Activated CD4-positive, alpha-beta T cell treated with anti-CD3 and anti-CD28 coated beads, Interleukin-2, amount 50 U/mL, for 1 hour (primary cell): ENCODE measurements at places on chromosomes 5 and 9.
A peak's percentile ranks its signal among the peaks of the same experiment; 100 is the strongest.

GRCh38 chr9:83505282-83505681 lies 32.9 kb downstream of the FRMD3 start:
- DNase-seq, result no peak

DNA sequence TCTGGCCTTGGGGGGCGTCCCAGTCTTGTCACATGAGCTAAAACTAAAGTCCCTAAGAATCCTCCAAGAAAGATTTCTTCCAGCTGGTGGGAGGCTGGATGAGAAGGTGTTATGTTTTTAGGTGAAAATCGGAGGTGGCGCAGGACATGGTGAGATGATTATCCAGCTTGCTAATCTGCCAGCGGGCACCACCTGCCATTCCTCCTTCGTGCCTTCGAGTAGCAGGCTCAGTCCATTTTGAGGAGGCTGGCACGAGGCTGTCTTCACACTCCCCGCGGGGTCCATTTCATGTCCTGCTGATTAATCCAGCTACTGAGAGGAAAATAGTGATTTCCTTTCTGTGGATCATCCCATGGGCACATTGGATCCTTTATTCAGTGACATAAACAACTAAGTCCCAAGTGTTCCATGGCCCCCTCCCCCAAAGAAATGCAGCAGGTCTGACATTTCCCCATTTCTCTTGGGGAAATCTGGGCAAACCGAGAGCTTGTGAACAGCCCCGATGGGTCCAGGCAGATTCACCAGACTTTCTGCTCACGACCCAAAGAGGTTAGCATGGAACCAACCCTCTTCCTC lies 38.2 kb upstream of the EXOC3 start:
- DNase-seq, result no peak

- no peak for DNase-seq
Measured at GRCh38 chr5:143261748-143262392, 141.6 kb downstream of the NR3C1 start.

DNA sequence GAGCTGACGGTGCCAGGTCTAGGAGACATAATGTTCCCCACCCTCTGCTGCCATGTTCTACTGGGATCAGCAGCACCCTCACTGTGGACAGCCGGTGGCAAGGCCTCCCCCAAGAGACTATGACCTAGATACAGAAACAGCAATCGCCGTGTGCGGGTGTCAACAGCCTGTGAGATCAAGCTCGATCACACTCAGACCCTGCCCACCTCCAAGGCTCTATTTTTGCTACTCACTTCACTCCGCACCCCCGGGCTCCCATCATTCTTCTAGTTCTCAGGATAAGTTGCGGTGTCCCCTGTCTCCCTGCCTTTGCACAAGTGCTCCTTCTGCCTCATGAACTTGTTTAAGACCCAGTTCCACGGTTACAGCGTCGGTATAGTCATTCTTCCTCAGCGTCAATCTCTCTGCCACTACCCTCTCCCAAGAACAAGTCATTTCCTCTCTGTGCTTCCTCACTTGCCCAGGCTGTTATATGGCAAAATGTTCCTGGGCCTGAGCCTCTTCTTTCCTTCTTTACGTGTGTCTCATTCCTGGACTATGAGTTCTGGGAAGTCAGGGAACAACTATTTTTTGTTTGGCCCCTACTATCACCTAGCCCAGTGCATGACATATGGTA lies 5.4 kb upstream of the DOCK8 start:
- no peak for DNase-seq

DNA sequence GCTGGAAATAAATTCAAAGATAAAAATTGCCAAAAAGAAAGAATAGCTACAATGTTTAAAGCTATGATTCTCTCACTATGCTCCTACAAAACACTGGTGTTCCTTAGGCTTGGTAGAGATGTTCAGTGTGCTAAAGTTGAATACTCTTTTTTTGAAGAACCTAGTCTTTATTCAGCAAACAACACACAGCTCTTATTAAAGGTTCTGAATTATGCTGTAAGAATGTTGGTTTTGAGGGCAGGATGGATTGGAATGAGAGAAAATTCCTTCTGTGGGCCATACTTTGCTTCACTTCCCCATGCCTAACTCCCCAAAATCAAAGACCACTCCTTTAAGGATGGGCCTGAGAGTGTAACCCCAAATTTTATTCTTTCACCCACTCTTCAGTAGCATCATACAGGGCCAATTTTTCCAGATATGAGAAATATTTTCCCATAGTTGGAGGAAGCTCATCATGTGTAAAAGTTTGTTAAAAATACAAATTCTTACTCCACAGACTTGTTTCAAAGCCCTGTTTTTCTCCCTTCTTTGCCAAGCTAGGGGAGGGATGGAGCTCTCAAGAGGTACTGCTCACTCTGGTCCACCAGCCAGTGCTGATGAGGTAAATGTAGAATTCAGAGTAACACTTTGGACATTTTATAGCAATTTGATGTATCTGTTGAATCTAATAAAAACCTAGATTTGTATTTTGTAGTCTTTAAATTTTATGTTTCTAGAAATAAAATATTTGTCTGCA lies 99.3 kb downstream of the GDNF start:
- no peak for DNase-seq

GRCh38 chr9:8552732-8553131 lies 753.2 kb upstream of the DMAC1 start:
- no peak for DNase-seq

DNA sequence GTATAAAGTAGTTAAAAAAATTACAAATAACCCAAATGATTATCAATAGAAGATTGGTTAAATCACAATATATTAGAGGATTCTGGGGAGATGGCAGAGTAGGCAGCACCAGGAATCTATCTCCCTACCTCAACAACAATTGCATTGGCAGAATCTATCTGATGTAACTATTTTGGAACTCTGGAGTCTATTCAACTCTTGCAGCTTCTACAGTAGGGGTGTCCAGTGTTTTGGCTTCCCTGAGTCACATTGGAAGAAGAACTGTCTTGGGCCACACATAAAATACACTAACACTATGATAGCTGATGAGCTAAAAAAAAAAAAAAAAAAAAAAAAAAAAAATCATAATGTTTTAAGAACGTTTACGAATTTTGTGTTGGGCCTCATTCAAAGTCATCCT lies 29.2 kb upstream of the ECM2 start:
- no peak for DNase-seq

GRCh38 chr5:140221697-140222223 lies 46.8 kb downstream of the CYSTM1 start:
- DNase-seq, result no peak

GRCh38 chr9:113987526-113987925 lies 90.6 kb downstream of the AMBP start:
- no peak for DNase-seq

DNA sequence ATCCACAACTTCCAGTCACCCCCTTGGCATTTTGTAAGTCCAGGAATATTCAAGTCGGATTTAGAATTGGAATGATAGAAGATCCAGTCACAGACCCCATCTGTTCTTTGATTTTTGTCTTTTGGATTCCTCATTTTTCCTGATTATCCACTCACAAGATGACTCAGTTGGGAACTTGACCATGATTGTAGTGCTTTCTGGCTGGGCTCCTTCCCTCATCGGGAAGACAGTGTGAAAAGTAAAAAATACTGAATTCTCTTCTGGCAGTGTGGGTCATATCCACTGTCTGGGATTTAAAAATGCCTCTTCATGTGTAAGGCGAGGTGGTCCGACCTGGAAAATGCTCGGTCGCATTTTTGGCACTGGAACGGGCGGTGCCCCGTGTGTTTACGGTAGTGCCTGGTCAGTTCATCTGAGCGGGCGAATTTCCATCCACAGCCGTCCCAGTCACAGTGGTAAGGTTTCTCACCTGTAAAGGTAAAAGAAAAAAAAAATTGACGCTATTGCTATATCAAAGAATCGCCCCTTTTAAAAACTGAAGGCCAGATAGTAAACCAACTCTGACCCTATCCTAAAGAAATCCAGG lies 4.0 kb downstream of the KLF4 start:
- no peak for DNase-seq

GRCh38 chr9:96327694-96328352 lies 25.8 kb upstream of the HSD17B3 start:
- peak; percentile 19 for DNase-seq

DNA sequence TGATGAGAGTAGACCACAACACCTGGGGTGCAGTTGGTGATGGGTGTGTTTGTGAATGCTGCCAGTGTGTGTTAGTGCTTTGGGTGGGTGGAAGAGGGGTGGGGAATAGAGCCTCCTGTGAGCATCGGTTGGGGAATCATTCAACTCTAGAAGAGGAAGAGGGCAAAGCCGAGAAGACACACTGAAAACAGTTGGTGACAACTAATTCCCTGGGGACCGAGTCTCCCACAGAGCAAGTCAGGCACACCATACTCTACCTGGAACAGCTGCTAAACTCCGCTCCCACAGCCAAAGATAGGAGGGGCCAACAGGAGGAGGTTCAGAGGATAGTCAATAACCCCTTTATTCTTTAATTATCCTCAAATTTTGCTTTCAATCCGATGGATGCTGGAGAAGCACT lies 1.6 kb upstream of the ARHGEF39 start:
- DNase-seq, result no peak
